ENCODE measurements at places on chromosomes 4 and X. TPM values are rescaled to one million over a fixed set of nuclear protein-coding genes. Genes with fewer than 3 reads are reported as not detected.

The XG gene
- 0.33 TPM for total RNA-seq

The PHKA1 gene
- total RNA-seq: 6.4 TPM

The DHX15 gene
- total RNA-seq: 90.0 TPM

The PNMA3 gene
- total RNA-seq: 1.7 TPM

The STBD1 gene
- 7.4 TPM for total RNA-seq

The TMEM154 gene
- 20.8 TPM for total RNA-seq

The ITGB1BP2 gene
- total RNA-seq: 1.1 TPM

The S100P gene
- 8.8 TPM for total RNA-seq

The RAI2 gene
- 3.2 TPM for total RNA-seq

The POF1B gene
- not detected for total RNA-seq

The MAGEB10 gene
- total RNA-seq: not detected

The GPRASP2 gene
- 10.6 TPM for total RNA-seq

Data from kidney epithelial cell (primary cell).